Stimulated activated CD8-positive, alpha-beta memory T cell treated with anti-CD3 and anti-CD28 coated beads, Interleukin-7, amount 100 ng/mL, for 4 hours (primary cell): ENCODE measurements at places on chromosomes 5 and 9.

GRCh38 chr9:137301081-137301947, 757 bp downstream of the NRARP start:
- DNase-seq, result no peak

- DNase-seq, result no peak
Observed at GRCh38 chr5:133977858-133978257, 9.4 kb upstream of the C5orf15 start.

DNA sequence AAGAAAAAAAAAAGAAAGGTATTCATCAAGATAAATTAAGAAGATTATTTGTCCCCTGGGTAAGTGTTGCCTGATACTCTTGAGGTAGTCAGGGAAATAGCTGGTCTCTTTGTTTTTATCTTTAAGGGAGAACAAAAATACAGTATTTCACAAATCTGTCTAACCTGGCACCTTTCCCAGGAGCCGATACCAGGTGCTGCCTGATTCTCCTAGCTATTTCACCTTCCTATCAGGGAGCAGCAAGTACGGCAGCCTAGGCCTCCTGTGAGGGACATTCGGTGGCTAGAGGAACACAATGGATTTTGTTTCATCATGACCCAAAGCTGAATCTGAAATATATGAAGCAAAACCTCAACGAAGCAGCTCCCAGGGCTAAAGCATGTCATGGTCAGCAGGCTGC, 86.0 kb downstream of the TARS1 start:
- no peak for DNase-seq

DNA sequence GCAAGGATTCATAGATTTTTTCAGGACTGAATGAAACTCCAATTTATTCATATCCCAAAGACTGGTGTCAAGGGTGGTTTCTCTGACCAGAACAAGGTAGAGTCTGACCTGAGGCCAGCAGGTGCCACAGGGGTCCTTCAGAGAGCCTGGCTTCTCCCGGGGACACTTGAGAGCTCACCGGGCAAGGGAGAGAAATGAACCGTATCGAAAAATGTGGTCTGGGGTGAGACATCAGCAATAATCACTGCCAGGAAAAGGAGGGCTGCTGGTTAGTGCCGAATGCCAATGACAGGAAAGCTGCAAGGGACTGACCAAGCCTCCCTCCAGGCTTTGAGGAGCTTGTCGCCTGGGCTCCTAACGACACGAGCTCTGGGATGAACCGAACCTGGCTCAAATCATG, 142.7 kb downstream of the TTLL11 start:
- DNase-seq, result no peak

GRCh38 chr5:173736923-173737412, 120.5 kb upstream of the BOD1 start:
- DNase-seq, result no peak

DNA sequence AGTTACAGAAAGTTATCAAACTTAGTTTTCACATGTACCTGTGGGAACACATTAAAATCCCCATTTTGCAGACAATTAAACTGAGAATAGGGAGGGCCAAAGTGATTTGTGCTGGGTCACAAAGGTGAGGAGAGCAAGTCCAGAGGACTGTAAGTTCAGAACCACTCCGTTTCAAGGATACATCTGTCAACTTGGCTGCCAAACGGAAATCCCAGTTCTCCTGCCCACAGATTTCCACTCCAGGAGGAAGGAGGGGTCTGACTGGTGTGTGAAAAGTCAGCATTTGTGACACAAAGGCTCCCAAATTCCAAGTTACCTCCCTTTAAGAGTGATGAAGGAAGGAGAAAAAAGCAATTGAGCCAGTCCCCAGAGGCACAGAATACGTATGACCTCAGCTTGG, 42.3 kb downstream of the PRELID2 start:
- DNase-seq, result no peak

- no peak for DNase-seq
Observed at GRCh38 chr9:405341-405740, 190.7 kb downstream of the DOCK8 start.
